Tibial nerve (tissue), 4 donors: ENCODE measurements at places on chromosomes 6 and 20.

GRCh38 chr6:28774292-28775051, 149.3 kb downstream of the TRIM27 start:
- DNase-seq = no peak

DNA sequence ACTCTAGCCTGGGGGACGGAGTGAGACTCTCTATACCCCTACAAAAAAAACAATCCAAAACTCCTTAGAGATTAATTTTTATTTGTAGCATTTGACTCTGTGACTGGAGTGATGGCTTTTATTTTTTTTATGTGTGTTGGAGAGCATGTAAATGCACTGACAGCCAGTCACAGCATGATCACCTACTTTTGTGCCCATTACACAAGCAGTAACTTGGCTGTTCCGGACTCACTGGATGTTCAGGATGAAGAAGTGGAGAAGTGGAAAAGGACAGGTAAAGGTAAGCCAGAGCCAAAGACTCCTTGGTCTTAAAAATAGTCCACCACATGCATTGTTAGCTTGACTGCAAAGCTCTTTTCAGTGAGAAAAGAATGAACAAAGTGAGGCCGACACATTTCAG, 222.6 kb downstream of the FOXC1 start:
- DNase-seq = no peak

- DNase-seq = no peak
These were observed 2.4 kb upstream of the AHCY start for GRCh38 chr20:34305333-34306230.

DNA sequence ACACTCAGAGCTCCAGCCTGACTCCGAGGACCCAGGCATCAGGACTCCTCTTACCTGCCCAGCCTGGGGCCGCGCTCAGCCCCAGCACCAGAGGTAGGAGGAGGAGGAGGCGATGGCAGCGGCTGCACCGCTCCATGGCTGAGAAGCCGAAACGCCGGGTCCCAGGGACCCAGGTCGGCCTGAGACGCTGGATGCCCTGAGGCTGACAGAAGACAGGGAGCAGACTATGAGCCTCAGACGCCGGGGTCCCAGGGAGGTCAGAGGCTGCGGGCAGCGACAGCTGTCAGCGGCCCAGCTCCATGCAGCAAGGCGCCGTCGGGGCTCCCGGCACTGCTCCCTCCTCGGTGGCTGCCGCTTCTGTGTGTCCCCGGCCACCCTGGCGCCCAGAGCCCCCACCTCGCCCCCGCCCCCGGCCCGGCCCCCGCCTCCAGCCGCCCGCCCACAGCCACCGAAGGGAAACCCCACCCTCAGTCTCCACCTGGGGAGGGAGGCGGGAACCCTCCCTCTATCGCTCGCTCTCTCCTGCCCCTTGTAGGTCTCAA, at the start of gene COL11A2:
TSS of gene COL11A2 (minus strand) at position 363 of the 542 bp plus-strand sequence. CDS start at position 136, 227 bp downstream.
- no peak for DNase-seq

GRCh38 chr20:25220021-25220730, 24.7 kb downstream of the ENTPD6 start:
- peak; percentile 67 for DNase-seq

GRCh38 chr6:161828355-161828754, 554.5 kb upstream of the AGPAT4 start:
- no peak for DNase-seq

GRCh38 chr20:43584448-43585136, 6.1 kb upstream of the IFT52 start:
- no peak for DNase-seq

DNA sequence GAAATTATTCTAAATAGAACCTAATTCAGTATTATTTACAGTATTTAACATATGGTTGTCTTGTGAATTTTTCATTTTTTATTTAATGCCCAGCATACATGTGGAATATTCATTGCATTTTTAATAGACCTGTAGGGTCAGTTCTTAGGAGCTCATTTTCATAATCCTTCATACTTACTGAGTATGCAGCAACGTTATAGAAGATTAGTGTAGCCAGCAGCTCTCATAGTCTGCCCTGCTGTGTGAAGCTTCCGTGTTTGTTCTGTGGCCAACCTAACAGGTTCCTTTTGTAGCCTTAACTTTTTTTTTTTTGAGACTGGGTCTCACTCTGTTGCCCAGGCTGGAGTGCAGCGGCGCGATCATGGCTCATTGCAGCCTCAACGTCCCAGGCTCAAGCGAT, 261.4 kb downstream of the ARID1B start:
- DNase-seq = no peak

- DNase-seq = no peak
These were observed 2.5 kb upstream of the TMEM244 start for GRCh38 chr6:129863664-129864063.

GRCh38 chr20:43988451-43988850, 73.8 kb downstream of the TOX2 start:
- no peak for DNase-seq

DNA sequence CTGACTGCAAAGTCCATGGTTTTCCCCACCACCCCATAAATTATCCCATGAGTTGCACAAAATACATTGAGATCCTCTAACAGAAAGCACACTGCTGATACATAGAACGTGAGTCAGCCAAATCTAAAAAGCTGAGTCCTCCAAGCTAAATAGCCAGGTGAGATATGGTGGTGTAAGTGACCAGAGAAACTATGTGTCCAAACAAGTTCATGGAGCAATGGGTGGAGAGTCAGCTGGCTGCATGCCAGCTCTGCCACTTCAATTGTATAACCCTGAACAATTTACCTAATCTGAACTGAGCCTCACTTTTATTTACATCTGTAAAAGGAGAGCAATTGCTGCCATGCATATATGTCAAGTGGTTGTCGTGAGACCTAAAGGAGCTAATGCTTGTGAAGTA, 9.7 kb downstream of the SNAP25 start:
- no peak for DNase-seq

DNA sequence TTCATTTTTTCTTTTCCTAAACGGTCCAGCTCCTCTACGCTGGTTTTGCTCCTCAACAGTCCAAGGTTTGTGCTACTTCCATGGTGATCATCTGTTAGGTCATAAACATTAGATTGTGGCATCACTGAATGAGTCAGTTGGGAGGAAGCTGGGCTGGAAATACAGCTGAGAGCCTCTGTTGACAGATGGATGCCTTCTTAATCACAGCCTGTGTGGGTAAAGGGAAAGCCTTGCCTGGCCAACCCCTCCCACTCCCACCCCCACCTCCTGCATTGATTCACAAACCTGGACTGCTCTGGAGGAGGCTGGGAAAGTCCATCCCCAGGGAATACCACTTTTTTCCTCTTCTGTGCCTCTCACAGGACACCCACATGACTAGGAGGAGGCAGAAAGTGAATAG, 180.6 kb upstream of the CCN2 start:
- no peak for DNase-seq

GRCh38 chr6:27332692-27333641, 20.9 kb upstream of the POM121L2 start:
- no peak for DNase-seq

DNA sequence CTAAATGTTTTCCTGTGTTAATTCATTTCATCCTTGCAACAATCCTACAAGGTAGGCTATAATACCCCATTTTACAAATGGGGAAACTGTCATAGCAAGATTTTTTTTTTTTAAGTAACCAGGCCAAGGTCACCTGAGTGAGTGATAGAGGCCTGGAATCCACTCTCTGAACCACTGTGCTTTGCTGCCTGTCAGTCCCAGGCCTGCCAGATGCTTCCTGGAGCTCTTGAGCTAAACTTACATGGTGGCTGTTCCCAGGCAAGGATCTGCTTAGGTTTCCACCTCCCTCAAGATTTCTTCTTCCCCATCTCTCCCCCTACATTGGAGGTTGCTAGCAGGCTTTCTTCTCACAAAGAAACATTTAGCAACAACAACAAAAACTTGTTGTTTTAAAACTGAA, 32.7 kb upstream of the RNF8 start:
- DNase-seq = no peak

GRCh38 chr6:40803897-40804702, 216.9 kb upstream of the LRFN2 start:
- no peak for DNase-seq

DNA sequence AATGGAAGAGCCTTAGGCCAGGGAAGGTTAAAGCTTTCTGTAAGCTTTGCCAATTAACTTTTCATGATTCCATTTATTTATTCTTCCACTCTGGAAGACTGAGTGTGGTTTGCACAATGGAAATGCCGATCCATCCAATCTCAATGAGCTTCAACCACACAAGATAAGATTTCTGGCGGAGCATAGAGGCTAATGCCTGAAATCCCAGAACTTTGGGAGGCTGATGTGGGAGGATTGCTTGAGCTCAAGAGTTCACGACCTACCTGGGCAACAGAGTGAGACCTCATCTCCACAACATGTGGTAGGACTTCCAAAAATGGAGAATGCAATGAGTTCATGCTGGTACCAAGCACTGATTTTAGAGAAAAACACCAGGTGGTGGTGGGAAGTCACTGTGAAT, 6.2 kb downstream of the ENPP1 start:
- DNase-seq = no peak

DNA sequence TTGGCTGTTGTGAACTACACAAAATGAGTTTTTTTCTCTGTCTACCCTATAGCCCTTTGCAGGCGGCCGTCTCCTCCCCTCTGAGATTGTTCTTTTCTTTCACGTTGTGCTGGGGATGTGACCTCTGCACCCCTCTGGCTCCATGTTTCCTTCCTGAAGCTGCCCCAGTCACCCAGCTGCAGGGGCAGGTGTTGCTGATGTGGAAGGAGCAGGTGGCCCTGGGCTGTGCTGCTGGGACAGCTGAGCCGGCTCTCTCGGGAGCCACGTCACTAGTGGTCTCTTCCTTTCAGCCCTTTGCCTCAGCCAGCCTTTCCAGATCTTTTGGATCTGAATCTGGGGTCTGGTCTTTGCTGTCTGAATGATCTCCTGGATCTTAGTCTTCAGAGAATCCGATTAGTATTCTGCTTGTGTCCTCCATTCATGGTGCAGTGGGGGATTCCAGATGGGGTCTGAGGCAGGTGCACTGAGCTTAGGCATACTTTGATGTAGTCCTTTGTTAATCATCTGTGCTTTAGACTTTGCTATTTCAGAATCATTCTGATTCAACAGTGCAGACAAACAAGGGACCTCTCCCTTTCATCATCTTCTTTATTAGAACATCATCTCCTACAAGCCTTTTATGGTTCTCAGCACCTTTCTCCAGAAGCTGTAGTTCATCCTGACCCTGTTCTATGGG, 31.4 kb downstream of the TMEM181 start:
- no peak for DNase-seq

DNA sequence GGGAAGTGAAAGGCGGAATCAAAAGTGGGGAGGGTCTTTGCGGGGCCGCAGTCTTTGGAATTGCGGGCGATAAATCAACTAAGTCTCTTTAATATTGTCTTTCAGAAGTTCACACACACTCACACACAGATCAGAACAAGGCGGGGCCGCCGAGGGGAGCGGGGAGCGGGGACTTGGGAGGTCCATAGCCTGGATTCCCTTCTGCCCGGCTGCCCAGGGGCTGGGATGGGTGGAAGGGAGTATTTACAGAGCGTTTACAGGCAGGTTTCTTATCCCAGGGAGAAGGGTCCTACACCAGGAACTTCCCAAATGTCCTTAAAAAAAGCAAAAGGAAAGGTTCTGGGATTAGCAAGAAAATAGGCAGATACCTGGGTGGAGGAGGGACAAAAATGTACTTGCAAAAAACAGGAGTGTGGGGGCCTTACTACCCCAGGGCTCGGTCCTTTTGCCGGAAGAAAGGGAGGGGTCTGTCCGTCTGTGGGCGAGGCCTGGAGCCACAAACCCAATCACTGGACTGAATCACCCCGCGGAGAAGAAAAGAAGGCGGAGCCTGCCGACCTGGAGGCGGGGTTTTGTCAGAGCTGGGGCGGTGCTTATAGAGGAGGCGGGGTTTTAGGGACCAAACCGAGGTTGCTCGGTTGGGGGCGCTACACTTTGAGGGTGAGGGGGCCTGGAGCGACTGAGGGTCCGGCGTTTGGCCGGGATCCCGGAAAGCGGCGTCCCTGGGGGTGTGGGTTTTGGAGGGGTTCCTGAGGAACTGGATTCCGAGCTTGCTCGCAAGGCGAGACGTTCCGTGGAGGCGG, 3.2 kb downstream of the PRRT1 start:
- DNase-seq = peak; percentile 54

- DNase-seq = no peak
These were observed 481.2 kb downstream of the HAO1 start for GRCh38 chr20:7459083-7459482.

- peak; percentile 93 for DNase-seq
These were observed 38.2 kb downstream of the MICA start for GRCh38 chr6:31441365-31442267.

DNA sequence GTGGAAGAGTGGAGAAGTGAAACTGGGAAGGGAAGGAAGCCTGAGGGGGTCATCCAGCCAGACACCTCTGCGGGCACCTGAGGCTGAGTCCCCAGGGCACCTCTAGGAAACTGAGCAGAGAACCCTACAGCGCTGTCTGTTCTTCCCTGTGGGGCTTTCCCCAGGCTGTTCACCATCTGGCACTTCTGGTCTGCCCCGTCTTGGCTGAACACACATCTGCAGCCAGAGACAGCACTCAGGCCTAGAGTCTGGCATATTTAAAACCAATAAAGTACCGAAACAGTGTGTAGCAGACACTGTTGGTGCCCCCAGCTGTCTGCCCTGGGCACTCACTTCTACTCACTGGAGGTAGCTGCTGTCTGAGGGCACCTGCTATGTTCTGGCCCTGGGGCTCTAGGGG, 9.4 kb upstream of the ARFGEF2 start:
- no peak for DNase-seq

DNA sequence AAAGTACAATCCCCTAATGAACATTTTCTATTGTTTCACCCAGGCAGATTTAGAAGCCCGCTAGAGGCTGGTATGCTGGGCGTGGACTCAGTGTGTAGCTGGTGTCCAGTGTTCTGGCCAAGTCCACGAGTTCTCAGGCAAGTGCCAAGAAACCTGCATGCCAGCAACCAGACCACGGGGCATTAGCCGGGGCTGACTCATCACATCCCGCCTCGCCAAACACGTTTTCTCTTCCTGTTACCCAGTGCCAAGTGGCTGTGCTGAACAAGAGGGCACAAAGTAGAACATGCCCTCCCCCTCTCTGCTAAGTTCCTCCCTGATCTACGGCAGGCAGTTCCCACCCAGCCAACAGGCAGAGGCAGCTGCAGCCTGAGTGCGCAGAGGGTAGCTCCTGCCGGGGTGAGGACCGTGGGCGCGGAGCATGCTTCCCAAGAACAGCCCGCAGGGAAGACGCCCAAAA, 29.6 kb downstream of the RAMACL start:
- DNase-seq = peak; percentile 64

DNA sequence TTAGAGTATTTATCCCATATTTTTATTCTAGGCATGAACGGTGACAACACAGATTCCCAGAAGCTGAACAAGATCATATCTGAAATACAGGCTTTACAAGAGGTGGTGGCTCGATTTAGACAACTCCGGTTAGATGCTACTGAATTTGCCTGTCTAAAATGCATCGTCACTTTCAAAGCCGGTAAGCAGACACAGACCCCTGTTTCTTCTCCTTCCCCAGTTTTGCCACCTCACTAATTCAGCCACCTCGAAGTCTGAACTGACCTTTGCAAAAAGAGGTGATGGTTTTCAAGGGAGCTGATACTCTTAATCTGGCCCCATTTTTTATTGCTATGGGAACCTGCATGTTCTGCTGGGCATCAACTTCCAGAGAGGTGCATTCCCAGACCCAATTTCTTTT, 15.0 kb downstream of the NR2E1 start:
- DNase-seq = no peak
